ENCODE measurements at places on chromosomes 3 and 15.

DNA sequence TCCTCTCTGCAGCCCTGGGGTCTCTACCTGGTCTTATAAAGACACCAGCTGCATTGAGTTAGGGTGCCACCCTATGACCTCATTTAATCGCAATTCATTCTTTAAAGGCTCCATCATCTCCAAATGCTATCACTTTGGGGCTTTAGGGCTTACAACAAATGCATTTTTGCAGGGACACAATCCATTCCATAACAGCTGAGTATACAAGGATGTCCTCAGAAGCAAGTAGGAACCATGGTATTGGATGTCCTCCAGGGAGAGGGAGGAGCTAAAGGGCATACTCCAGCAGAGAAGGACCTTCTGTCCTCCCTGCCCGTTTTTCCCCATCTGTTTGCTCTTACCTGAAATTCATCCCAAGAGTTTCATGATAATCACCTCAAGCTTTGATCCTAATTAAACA is 30.3 kb downstream of the UMPS start:
- DNase-seq = no peak

- DNase-seq = no peak
Observed at GRCh38 chr15:43868406-43868805, 41.6 kb downstream of the WDR76 start.

- DNase-seq = no peak
Observed at GRCh38 chr15:29522373-29523276, 253.0 kb upstream of the NSMCE3 start.

- DNase-seq = no peak
Observed at GRCh38 chr3:99970198-99970597, 144.1 kb downstream of the FILIP1L start.

GRCh38 chr3:182738583-182739411 is 54.5 kb upstream of the ATP11B start:
- no peak for DNase-seq

DNA sequence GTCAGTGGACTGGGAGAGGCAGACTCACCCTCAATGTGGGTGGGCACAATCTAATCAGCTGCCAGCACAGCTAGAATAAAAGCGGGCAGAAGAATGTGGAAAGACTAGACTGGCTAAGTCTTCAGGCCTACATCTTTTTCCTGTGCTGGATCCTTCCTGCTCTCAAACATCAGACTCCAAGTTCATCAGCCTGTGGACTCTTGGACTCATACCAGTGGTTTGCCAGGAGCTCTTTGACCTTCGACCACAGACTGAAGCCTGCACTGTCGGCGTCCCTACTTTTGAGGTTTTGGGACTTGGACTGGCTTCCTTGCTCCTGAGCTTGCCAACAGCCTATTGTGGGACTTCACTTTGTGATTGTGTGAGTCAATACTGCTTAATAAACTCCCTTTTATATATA is 68.0 kb downstream of the CNTN3 start:
- no peak for DNase-seq

- DNase-seq = no peak
Observed at GRCh38 chr3:179299999-179300613, 22.7 kb upstream of the ZNF639 start.

DNA sequence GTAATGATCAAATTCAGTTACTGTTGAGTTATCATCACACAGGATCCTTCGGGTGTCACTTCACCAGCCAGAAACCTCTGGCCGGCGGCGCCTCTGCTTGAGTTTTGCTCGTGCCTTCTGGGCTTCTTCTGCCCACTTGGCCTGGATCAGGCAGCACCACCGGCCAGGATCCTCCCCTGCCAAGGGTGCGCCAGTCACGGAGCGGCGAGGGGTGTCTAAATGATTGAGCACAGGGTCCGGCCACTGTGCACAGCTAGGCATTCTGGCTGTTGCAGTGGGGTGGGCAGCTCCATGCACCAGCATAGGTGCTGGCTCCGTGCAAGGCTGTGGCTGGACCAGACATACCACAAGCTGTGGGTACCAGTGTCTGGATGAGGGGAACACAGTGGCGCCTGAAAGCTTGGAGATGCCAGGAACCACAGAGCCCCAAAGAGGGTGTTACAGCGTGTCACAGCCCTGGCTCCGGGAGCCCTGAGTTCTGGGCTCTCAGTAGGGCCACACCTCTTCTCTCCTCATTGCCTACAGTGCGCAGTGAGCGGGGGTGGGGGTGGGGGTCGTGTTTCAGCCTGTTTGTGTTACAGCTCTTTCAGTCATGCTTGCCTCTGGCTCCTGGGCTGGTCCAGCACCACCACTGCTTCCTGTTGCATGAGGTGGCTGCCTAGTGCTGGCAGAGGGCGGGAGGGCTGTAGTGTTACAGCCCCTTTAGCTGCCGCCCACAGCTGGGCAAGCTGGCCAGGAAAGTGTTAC is 169.4 kb downstream of the FNDC3B start:
- no peak for DNase-seq

DNA sequence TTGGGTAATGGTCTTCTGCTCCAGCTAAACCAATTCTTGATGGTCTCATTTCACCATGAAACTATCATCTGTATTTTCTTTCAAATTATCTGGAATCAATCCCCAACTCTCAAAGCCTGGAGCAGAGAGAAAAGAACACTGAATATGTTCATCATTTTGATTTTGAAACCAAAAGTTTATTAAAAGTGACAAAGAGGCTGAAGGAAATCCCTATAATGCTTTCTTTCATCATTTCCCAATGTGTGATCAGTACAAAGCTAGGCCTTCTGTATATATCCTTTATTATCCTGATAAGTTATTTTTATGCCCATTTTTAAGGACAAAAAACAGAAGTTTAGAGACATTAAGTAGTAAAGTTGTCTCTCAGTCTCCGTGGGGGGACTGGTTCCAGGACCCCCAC is 50.1 kb upstream of the MBNL1 start:
- no peak for DNase-seq

DNA sequence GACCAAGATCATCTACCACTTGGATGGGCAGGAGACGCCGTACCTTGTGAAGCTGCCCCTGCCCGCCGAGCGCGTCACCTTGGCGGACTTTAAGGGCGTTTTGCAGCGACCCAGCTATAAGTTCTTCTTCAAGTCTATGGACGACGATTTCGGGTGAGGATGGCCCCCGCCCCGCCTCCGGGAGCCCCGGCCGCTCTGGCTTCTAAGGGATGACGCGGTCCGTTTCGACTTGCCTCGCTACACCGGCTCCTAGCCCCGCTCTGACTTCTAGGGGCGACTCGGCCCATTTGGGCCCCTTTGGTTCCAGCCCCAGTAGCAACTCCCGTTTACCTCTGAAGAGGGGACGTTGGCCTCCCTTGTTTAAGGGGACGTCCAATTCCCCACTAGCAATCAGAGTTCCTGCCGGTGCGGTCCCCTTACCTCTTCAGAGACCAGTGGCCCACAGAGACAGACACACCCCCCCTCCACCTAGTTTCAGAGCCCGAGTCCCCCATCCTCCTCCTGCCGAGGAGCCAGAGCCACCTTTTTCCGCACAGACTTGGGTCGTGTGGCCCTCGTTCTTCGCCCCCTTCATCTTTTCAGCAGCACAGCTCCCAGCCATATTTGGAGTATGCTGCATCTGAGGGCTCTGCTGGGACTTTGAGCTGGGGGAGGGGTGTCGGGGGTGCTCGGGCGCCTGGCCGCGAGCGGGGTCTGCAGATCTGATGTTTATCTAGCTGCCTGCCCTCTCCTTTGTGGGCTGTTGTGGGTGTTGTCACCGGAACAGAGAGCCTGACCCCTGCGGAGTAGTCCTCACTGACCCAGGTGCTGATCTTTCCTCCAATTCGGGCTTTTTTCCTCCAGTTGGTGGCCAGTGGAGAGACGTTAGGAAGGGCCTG is 706 bp downstream of the DVL3 start:
- no peak for DNase-seq

DNA sequence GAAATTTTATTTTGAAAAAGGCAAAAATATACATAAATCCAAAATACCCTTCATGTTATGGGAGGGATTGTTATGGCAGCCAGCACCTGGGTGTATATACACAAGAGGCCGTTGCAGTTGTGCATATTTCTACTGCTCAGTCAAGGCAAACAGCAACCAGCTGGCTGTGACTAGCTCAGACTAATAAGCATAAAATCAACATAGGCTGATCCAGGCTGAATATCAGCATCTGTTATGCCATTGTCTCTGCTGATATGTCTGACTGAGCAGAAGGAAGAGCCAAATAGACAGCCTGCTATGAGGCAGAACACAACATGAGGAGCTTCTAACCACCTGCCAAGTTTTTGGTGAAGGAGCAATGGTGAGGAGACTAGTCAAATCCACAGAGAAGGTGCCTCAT is 457.5 kb upstream of the ALCAM start:
- DNase-seq = no peak

DNA sequence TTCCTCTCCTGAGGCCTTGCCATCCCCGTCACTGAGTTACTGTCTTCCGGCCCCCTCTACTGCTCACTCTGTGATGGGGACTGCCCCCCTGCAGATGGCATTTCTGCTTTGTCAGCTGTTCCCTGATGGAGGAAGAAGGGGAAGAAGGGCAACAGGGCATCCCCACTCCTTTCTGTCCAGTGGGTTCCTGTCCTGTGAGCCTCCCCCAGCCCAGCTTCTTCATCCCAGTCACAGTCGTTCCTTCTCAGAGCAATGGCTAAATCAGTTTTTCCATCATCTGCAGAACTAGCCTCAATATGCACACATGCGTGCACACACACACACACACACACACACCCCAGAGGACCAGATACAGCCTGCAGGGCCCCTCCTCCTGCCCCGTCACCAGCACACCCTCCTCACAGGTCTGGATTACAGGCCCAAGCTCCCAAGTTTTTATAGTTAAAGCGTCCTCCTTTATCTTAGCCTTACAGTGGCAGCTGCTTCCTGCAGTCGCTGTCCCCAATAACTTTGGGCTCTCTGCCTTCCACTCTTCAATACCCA is 21.4 kb downstream of the ALDH1L1 start:
- DNase-seq = no peak

DNA sequence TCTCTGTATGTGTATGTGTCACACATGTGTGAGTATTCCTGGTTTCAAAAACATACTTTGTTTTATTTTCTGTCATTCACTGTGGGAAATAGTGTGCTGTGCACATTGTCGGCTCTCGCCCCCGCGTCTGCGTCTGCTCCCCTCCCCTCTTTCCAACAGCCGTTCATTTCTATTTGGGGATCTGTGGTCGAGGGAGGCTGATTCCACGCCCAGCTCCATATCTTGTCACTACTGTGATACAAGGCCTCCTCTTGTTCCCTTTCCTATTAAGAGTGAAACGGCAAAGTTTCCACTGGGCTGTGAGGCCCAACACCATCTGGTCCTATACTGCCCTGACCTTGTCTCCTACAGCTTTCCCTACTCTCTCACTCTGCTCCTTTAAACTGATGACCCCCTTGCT is 172.5 kb upstream of the LRIG1 start:
- DNase-seq = no peak

Data from CD4-positive, alpha-beta T cell treated with Interferon gamma for 1 hour (primary cell).